ENCODE measurements at places on chromosomes 2 and 18. TPM values are rescaled to one million over a fixed set of nuclear protein-coding genes. Genes with fewer than 3 reads are reported as not detected.

- DNase-seq = no peak
These were observed 266.8 kb downstream of the EN1 start for GRCh38 chr2:118580651-118581050.

DNA sequence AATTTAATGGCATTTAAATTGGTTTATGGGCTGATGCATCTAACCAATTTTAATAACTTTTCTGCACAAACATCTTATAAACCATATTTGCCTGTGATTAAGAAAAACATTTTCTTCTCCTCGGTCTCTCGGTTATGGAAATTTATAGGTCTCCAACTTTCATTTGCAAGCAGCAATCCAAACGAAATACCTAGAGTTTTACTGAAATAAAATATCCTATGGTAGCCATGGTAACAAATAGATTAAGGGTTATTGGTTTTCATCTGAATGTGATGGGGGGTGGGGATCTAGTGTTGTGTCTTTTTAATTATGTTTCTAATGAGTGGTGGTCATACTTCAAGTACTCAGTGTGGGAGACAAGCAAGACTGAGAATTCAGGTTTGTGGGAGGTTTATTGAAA, 2.9 kb downstream of the KLHL29 start:
- DNase-seq = no peak

The SLC19A3 gene
- total RNA-seq = 0.57 TPM

The RAMP1 gene
- 6.3 TPM for total RNA-seq

DNA sequence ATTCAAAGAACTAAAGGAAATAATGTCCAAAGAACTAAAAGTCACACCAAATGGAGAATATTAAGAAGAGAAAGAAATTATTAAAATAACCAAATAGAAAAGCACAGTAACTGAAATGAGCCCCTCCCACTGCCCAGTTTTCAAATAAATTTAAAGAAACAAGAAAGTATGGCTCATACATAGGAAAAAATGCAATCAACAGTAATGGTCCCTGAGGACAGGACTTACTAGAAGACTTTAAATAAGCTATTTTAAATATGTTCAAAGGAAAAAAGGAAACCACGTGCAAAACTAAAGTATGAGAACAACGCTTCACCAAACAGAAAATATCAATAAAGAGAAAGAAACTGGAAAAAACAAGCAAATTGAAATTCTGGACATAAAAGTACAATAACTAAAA, 58.9 kb downstream of the TMEM131 start:
- no peak for DNase-seq

- DNase-seq = no peak
These were observed 1010.9 kb upstream of the NXPH2 start for GRCh38 chr2:139790807-139791752.

The CFAP210 gene
- not detected for total RNA-seq

DNA sequence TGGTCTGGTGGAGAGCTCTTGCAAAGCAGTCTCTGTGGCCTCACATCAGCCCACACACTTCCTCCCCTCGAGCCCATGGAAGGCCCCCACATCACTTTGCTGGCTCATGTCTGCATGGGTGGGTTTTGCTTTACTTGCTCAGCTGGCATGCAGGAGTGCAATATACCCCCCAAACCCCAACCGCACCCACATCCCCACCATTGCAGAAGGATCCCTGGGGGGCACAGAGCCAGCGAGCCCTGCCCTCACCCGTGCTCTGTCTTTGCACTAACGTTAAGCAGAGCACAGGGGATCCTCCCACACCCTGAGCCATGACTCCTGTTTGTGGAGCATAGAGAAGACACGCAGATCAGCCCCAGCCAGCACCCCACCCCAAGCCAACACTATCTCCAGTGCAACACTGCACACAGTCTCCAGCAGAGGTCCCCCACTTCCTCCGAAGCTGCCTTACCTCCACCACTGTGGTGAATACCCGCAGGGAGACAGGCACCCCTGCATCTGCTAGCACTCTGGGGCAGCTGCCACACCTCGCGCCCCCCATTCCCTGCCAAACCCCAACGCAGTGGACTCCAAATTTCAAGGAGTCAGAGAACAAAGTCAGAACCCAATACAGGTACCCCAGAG, 177.8 kb upstream of the RGPD4 start:
- DNase-seq = no peak

The IL37 gene
- total RNA-seq = 0.09 TPM

GRCh38 chr2:224786848-224787247, 70.7 kb upstream of the CCDC195 start:
- no peak for DNase-seq

Data from thymus (tissue), 14 donors.